Activated CD4-positive, alpha-beta T cell treated with anti-CD3 and anti-CD28 coated beads for 48 hours (primary cell): ENCODE measurements at places on chromosomes 2 and 18.

DNA sequence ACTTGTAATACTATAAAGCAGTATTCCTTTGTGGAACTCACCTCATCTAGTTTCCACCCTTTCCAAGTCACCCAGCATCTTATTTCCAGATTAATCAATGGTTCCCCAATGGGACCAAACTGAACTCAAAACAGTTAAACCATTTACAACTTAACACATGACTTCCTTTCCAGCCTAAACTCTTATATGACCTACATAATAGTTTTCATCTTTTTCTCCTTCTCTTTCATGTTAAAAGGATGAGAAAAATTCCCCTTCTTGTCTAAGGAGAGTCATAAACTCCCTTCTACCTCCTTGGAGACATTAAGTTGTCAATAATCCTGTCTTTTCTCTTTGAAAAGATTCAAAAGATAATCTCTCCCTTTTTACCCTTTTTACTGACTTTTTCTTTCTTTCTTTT lies 6.7 kb downstream of the PPP3R1 start:
- no peak for DNase-seq

GRCh38 chr2:67013821-67014220 lies 383.3 kb upstream of the ETAA1 start:
- no peak for DNase-seq

- DNase-seq = no peak
Observed at GRCh38 chr2:165273176-165273575, 34.0 kb downstream of the SCN2A start.

DNA sequence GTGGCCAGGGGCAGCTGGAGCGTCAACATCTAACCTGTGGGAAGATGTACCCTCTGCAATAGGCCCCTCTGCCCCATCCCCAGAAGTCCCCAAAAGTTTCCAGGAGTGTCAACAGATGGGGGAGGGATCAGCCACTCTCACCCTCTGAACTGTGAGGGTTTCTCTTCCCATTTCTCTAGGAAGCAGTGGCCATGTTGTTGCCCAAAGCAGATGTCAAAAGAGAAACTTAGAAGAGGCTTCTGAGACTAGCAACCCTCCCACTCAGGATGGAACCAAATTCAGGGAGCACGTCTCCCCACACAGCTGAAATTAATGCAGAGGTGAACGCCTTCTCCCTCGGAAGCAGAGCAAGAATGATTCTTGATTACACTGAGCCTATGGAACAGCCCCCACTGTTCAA lies 70.3 kb downstream of the ARL4C start:
- peak; percentile 34 for DNase-seq

DNA sequence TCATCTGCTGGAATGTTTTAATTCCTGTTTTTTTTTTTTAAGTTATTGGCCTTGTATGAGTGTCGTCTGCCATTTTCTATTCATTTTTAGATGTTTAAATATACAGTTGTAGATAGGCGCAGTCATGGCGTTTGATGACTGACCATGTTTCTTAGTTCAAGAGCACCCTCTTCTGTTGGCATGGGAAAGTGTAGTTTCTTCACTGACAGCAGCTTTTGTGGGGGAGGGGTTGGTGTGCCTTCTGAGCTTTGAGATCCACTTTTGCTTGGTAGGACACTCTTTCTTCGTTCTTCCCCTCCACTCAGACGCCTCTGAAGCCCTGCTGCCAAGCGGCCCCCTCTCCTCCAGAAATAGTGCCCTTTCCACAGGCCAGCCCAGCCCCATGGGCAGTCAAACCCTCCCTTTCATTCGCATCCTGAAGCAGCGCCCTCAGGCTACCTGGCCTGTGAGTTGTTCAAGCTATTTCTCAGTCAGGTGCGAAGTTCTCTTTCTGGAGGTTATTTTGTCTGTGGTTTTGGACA lies 492.0 kb downstream of the TNS1 start:
- peak; percentile 56 for DNase-seq

- DNase-seq = no peak
Observed at GRCh38 chr2:70461414-70461813, 92.2 kb downstream of the TGFA start.

GRCh38 chr18:79458131-79458838 lies 62.6 kb downstream of the NFATC1 start:
- DNase-seq = no peak

DNA sequence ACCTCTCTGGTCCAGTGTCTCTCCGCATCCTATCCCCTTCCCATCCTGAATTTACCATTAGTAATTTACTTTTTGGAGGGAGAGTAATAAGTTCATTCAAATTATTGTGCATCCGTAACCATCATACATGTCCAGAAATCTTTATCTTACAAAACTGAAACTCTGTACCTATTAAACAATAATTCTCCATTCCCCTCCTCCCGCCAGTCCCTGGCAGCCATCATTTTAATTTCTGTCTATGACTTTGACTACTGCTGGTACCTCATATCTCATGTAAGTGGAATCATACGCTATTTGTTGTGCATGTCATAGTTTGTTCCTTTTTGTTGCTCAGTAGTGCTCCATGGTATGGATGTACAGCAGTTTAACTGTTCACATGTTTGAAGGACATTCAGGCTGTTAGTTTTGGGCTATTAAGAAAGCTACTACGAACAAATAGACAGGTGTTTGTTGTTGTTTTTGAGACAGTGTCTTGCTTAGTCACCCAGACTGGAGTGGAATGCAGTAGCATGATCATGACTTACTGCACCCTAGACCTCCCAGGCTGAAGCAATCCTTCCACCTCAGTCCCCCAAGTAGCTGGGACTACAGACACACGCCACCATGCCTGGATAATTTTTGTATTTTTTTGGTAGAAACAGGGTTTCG lies 2.0 kb downstream of the LIMS1 start:
- DNase-seq = no peak

DNA sequence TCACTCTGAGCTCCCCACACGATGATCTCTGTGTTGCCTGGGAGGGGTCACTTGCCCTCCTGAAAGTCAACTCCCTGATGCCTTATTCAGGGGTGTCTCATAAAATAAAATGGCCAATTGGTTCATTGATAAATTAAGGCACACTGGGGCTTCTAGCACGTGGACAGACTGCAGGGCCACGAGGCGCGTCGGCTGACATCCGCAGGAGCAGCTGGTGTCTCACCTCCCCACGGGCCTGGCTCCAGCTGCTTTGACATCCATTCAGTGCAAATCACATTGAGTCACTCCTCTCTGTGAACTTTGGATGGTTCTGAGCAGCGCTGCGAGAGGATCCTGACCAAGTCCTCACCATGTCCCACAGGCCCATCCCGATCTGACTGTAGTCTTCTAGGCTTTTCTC lies 4.6 kb upstream of the ST8SIA3 start:
- no peak for DNase-seq

- DNase-seq = no peak
Observed at GRCh38 chr18:11066038-11066437, 83.3 kb downstream of the PIEZO2 start.

DNA sequence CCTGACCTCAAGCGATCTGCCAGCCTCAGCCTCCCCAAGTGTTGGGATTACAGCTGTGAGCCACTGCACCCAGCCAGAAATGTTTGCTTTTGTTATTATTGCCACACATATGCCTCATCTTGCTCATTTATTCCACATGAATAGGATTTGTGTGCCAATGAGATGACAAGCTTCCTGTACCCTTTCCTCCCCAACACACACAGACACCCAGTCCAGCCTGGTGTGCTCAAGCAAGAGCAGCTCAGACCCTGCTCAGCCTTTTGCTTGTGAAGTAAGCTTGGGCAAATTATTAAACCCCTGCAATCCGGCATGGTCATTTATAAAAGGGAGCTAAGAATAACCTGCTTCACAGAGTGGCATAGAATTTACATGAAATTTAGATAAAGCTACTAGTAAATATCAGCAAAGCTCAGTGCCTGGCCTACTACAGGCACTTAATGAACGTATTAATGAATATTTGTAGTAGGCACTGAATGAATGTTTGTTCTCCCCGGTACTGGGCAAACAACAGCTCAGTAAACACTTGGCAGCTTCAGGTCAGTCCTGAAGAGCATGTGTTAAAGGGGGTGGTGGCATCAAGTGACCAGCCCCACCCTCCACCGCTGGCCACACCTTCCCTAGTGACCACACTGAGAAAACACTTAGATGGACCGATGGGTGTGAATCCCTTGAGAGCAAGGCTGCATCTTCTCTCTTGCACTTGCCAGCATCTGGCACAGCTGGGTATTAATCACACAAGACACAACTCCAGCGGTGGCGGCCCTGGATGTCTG lies 280.2 kb downstream of the SRBD1 start:
- DNase-seq = no peak

GRCh38 chr2:100976645-100977391 lies 25.3 kb upstream of the RPL31 start:
- DNase-seq = no peak

- DNase-seq = no peak
Observed at GRCh38 chr2:188478724-188479123, 187.1 kb downstream of the GULP1 start.

GRCh38 chr2:158138255-158138654 lies 36.6 kb downstream of the UPP2 start:
- DNase-seq = no peak

DNA sequence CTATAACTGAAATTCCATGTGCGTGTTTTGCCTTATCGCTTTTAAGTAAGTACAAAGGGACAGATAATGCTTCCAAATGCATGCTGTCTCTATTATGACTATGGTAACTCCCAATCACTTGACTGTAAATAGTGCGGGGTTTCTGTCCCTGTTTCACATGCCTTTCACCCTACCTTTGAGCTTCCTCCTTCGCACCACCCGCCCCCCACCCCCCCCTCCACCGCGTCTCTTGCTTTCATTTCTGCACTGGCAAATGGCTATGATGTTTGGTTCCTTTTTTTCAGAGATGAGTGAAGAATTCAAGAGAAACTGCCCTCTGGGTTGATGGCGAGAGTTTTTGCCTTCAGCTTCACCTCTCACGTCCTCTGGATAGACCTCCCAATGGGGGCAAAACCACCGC lies 25.0 kb upstream of the SPP2 start:
- DNase-seq = no peak

DNA sequence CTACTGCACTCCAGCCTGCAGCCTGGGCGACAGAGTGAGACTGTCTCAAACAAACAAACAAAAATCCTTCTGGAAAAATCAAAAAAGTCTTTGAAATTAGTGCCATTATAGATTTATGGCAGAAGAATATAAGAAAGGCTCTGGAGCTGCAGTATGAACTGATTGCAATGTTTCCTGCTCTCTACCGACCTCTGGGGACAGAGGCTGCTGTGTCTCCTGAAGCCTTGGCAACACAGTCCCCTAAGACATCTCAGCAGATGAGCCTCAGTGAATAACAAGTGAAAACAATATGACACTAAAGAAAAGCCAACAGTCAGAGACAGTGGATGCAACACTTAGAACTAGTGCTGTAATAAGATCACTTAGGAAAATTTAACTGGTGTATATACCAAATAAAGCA lies 494.9 kb upstream of the LRATD1 start:
- DNase-seq = no peak

DNA sequence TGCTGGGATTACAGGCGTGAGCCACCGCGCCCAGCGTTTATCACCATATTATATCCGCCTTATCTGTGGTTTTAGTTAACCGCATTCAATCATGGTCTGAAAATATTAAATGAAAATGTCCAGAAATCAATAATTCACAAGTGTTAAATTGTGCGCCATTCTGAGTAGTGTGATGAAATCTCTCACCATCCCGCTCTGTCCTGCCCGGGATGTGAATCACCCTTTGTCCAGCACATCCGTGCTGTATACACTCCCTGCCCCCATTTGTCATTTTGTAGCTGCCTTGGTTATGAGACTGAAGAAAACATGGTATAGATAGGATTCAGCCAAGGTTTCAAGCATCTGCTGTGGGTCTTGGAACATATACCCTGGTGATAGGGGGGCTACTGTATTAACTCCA lies 70.7 kb downstream of the TIMM21 start:
- DNase-seq = no peak

DNA sequence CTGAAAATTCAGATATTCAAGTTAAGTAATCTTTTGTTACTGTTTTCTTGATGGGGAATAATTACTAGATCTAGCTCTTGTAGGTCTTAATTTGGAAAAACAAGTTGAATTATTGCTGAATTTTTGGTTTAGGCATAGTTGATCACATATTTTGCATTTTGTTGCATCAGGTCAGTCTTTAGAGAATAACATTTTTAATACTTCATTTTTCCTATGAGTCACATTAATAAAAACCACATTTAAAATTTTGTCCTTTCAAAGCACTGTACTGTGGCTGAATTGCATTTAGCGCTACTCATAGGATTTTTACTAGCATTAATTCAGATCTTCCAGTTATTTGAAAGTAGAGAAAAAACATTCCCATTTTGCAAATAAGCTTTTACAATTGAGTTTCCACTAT lies 23.2 kb downstream of the MAP4K4 start:
- no peak for DNase-seq

- no peak for DNase-seq
Observed at GRCh38 chr2:173952267-173953046, 12.7 kb downstream of the SP3 start.

GRCh38 chr18:74110976-74111375 lies 36.7 kb downstream of the FBXO15 start:
- no peak for DNase-seq

GRCh38 chr2:103353774-103354173 lies 591.9 kb downstream of the TMEM182 start:
- no peak for DNase-seq

DNA sequence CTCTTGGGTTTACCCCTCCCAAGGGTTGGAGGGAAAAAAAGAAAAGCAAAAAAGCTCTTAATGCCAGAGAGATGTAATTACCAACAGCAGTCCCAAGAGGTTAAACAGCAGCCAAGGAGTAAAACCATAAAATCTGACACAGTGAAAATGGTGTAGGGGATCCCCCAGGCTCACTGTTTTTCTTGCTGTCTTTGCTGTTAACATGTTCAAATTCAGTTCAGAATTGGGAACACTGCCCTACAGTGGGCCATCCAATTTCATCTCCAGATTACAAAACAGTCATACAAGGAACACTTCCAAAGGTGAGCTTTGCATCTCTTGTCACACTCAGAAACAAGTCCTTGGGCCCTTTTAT lies 54.5 kb downstream of the PLEKHM3 start:
- no peak for DNase-seq

DNA sequence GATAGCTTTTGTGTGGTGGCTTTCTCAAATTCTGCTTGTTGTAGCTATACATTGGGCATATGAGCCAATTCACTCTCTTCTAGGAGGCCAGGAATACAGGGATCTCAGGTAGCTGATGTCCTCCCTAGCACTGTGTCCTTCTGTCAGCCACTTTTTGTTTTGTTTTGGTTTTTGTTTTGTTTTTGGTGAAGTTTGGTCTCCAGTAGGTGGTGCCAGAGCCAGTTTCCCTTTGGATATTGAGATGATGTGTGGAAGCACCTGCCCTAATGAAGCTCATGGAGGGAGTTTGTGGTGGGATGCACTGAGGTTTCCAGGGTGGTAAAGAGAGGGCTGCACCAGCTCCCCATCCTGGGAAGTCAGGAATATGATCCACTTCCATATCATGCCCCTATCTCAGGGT lies 100.5 kb upstream of the VWC2L start:
- no peak for DNase-seq

- DNase-seq = peak; percentile 7
Observed at GRCh38 chr2:179106676-179107428, 56.9 kb upstream of the CCDC141 start.
